ENCODE measurements at places on chromosomes 4 and X.

DNA sequence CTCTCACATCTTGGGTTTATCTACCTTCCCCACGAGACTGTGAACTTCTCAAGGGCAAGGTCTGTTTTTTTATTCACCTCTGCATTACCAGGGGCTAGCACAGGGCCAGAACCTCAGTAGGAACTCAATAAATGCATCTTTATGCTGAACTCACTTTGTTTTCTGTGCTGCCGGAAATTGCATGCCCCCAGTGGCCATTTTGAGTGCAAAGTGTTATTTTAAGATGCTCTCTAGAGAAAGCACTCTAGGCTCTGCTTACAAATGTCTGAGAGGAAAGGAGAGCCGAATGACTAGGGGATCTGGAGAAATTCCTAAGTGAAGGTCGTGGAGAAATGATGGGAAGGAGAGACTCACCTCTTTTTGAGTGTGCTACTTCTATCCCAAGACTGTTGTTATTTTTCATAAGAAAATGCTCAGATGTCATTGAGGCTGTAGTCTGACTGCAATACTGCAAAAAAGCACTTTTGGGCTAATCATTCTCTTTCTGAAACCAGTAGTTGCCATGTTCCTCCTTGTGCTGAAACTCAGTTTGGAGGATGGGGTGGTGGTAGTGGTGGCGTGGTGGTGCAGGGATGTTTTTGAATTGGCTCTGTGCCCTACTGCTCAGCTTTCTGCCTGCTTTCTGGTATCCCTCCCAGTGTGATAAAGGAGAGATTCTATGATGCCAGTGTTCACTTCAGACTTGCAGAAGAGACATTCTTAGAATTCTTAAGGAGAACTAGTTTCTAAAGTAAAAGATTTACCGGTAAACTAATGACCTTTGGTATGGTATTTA is 41.3 kb downstream of the DOCK11 start:
- DNase-seq = no peak

GRCh38 chr4:52372269-52372668 is 286.8 kb downstream of the USP46 start:
- DNase-seq = no peak

- DNase-seq = no peak
Measured at GRCh38 chr4:25815586-25815985, 47.2 kb downstream of the SEL1L3 start.

DNA sequence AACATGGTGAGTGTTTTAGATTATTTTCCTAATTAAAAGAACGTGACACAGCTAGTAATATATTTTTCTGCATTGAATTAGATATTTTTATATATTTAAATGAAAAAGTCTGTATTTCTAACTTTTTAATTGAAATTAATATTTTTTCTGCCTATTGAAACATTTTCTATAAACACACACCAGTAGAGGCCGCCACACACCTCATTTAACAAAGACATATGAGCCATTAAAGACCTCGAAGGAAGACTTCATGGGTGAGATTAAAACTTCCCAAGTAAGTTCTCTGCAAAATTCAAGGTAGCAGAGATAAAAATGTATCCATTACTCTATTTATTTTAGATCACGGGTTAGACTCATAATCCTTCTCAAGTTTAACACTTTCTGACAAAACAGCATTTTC is 8.3 kb downstream of the SLITRK2 start:
- peak; percentile 8 for DNase-seq

DNA sequence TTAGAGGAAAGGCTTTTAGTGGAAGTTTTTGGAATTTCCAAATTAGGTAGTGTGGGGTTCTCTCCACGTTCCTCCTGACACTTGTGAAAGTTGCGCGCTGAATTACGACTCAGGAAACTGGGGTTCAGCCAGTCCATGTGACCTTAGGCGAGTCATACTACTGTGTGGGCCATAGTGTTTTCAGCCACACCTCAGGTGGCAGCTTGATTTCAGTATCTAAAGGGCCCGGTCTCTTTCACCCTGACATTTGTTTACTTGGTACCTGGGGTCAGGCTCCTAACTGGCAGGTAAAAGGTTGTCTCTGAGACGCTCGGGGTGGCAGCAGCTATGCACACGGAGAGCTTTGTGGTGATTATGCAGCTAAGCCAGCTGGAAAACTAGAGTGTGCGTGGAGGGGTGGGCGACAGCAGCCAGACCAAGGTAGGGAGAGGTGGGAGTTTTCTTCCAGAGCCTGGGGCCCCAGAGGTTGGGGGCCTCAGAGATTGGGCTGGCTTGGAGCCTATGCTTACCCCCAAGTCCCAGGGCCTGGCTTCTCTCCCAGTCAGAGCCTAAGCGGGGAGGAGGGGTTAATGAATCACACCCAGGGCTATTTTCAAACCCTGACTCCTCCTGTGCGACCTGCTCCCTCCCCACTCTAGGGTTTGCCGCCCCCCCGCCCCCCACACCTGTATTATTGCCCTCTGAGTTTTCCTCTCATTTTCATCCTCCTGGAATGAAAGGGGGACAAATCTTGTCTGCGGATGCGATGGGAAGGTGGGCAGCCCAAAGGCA is 47.2 kb downstream of the STARD8 start:
- no peak for DNase-seq

GRCh38 chr4:108466936-108467902 is 153.2 kb upstream of the RPL34 start:
- peak; percentile 33 for DNase-seq

DNA sequence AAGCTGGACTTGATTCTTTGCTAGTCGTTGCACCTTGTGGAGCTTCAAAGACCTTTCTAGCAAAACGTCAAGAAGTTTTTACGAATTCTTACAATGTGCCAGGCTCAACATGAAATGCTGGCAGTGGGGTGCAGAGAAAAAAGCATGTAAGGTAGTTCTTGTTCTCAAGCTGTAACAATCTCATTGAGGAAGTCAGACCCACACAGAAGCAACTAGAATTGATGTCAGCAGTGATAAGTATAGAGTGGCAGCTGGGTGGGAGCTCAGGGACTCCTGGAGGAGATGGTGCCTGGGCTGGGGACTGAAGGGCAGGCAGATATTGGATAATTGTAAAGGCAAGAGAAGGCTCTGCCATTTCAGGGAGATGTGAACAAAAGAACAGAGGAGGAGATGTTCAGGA is 82.3 kb downstream of the ATG4A start:
- DNase-seq = no peak

DNA sequence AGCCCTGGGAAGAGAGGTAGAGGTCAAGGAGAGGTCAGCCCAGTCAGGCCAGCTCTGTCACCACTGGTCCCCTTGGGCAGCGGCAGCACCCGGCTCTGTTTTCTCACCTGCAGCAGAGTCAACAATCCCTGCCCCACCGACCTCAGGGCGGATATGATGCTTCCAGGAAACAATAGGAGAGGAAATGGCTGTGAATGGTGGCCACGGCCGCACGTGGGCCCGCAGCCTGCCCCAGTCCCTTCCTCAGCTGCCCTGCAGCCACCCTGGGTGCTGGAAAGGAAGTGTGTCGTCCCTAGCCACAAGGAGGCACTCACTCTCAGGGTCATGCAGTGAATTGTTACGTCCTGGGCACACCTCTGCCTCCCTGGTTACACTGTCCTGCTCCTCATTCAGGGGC is 92.5 kb upstream of the ENPP6 start:
- DNase-seq = no peak

DNA sequence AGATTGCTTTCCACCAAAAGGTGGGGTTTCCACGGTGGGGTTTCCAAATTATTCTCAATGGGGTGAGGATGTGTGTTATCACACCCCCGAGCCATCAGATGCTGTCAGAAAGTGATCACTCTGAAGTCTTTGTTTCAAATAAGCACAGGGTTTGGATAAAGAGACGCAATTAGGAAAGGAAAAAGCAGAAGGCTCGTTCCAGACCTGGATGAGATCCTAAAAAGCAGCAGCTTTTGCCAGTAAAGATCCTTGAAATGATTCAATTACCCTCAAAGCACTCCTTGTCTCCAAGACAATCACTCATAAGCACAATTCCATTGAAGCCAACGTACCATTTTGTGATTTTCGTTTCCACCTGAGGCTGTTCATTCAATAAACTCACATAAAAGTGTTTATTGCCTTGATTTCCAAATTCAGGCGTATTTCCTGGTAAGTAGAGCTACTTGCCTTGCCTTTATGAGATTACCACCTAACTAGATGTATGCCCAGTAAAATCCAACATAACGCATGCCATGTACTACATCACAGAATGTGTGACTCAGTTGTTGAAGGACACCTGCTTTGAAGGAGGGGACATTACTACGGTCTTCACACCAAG is 5.2 kb downstream of the F11 start:
- no peak for DNase-seq

DNA sequence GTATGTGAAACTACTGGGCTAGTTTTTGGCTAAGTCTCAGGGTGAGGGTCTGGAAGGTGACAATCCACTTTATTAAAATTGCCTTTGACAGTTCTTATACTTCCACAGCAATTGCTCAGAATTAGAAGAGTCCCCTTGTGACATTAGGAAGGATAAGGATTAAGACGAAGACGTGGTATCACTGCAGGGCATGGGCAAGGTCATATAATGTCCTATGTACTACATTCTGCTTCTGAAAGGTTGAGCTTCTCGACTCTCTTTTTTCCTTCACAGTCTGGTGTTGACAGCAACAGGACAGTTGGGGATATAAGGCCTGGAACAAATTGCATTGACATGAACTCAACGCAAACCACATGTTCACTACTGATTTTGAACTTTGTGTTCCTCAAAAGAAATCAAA is 40.9 kb upstream of the PRDM5 start:
- no peak for DNase-seq

- no peak for DNase-seq
Measured at GRCh38 chrX:30627818-30628652, 25.2 kb upstream of the GK start.

DNA sequence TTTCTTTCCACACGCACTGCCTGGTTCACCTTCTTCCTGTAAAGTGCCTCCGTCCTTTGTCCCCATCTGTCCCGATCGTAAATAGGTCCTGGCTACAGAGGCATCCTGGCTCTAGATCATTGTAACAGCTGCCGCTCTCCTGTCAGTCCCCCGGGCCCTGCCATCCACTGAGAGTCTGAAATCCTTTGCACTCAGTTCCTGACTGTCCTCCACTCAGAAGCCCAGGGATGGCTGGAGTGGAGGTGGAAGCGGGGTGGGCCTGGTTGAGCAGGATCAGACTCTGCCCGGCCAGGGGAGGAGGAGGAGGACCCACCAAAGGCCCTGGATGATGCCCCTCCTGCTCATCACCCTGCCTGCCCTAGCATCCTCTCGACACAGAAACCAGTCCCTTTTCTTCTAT is 29.8 kb downstream of the PIGG start:
- DNase-seq = no peak

DNA sequence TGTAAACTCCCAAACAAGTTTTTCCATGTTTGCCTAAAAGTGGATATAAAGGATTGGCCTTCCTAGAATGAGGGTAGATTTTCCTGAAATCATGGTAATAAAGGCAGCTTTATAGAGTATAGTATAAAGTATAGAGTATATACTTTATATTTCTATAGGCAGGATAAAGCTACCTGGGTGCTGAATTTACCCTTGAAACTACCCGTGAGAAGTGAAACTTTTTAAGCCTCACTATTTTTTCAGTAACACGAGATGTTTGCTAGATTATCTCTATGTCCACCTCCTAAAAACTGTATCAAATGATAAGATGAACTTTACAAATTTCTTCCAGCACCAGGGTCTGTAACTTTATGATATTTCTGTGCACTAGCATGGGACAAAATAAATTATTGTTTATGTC is 340.0 kb upstream of the GALNTL6 start:
- no peak for DNase-seq

- DNase-seq = no peak
Measured at GRCh38 chrX:39648548-39649254, 449.1 kb downstream of the BCOR start.

DNA sequence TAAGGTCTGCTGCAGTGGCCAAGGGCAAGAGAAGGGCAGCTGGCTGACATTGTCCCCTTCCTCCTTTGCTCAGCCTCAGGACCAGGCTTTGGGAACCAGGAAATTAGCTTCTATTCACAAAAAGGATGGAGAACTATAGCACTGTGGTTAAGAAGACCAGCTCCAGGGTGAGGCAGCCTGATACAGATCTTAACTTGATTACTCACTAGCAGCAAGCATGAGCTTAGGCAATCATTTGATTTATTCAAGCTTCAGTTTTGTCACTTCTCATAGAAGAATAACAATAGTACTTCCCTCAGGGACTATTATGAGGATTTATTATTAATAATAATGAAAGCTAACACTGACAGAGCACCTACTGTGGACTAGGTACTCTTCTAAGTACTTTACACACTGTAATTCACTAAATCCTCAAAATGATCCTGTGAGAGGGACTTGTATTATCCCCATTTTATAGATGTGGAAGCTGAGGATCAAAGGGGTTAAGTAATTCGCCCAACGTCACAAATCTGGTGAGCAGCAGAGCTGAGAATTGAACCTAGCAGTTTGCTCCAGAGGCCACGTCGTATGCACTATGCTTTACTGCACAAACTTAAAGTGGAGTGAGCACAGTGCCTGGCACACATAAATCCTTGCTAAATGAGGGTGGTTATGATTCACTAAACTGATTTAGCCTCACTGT is 130.4 kb upstream of the PAK3 start:
- DNase-seq = no peak

- peak; percentile 18 for DNase-seq
Measured at GRCh38 chrX:134377537-134377936, 82.4 kb upstream of the HPRT1 start.

DNA sequence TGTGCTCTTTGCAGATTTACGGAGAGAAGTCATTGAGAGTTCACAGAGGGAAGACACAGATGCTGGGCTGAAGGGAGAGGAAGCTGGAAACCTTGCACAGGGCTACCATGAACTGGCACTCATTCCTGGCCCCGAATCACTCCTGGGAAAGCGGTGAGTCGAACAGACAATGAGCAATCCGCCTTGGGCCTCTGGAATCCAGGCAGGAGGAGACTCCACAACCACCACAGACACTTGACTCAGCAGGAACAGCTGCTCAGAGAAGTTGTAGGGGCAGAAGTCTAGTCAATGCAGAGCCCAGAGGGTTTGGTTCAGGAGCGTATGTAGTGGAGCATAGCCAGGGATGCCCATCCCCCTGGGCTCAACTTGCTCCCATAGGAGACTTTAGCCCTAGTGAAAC is 62.8 kb upstream of the GRIA3 start:
- no peak for DNase-seq

- DNase-seq = no peak
Measured at GRCh38 chr4:29058531-29058930, 1661.6 kb upstream of the PCDH7 start.

DNA sequence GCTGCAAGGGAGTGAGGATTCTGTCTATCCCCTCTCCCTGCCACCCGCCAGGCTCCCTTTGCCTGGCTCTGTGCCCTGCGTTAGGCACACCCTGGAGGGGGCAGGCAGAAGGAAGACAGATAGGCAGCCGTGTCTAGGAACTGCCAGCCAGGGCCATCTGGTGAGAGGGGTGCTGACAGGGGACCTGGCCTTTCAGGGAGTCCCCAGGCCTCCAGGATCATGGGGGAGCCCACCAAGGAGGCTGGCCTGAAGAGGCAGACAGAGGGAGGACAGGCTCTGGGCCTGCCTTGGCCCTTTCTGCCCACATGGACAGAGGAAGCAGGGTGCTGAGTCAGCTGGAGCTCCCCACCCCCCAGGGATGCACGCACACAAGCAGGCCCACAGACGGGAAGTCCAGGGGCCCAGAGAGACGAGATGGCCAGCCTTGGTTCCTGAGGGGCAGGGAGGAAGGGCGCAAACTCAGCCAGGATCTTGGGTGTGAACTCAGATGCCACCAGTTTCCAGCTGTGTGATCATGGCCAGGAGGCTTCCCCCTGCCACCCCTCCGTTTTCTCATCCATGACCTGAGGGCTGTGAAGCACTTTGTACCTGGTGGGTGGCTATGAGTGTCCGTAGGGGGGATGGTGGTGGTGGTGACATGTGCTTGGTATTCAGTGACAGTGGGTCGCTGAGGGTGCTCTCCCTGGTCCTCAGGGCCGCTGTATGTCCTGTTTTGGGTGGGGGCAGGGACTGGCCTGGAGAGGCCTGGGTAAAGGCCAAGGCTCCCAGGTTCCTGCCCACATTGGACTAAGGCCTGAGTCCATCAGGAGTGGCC is 1.8 kb downstream of the SH3BP2 start:
- DNase-seq = peak; percentile 87
